SJCRH30 (cell line): ENCODE measurements at places on chromosomes 1 and 21. TPM values are rescaled to one million over a fixed set of nuclear protein-coding genes. Genes with fewer than 3 reads are reported as not detected.

ELAPOR1 gene
- total RNA-seq: 0.03 TPM in 1 of 2 replicates, not detected in the other

RNF186 gene
- 0.73 and 0.86 TPM in 2 replicates for total RNA-seq

NBPF9 gene
- 13.3 and 15.4 TPM in 2 replicates for total RNA-seq

DISC1 gene
- total RNA-seq: 4.1 and 5.3 TPM in 2 replicates

SYT6 gene
- 0.04 and 0.08 TPM in 2 replicates for total RNA-seq

KRTAP19-3 gene
- not detected in 2 replicates for total RNA-seq

SLAMF1 gene
- not detected in 2 replicates for total RNA-seq

KLHL21 gene
- 44.8 and 45.0 TPM in 2 replicates for total RNA-seq

DISP3 gene
- total RNA-seq: 1.9 and 2.1 TPM in 2 replicates

GRCh38 chr1:236275586-236275985 lies 6.2 kb downstream of the ERO1B start:
- H3K36me3 ChIP-seq: no peaks in the 10 kb centered on the region
- 0 out of 2 replicates have a peak, but pooled peaks cover 3% of the 10 kb centered on the region for H3K4me1 ChIP-seq
- no peak overlapping the region for H3K27ac ChIP-seq
- no peak for DNase-seq
- no peak overlapping the region for H3K4me3 ChIP-seq
- H3K27me3 ChIP-seq: peaks cover 4% of the 10 kb centered on the region; the same call in 1 of the 2 replicates

DNA sequence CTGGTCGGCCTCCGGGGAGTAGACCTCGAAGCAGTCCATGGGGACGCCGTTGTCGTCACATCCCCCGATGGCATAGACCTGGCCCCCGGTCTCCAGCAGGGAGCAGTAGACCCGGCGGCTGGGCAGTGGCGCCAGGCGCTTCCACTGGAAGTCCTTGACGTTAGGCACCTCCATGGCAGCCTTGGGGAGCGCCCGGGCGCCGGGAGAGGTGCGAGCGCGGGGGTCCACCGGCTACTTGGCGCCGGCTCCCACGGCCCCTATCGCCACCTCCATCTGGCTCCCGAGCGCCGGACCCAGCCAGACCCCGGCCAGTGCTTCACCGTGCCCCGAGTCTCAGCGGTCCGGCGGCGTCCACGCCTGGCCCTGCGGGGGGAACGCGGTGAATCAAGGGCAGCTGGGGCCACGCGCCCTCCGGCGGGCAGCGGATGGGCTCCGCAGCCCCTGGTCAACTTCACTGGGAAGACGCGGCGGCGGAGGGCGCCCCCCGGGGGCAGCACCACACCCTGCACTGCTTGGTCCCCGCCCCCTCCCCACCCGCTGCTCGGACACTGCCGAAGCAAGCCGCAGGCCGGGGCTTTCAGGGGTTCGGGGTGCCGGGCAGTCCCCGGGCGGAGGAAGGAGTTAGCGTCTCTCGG lies 13.2 kb downstream of the KLHDC8A start:
- DNase-seq: no peak
- H3K36me3 ChIP-seq: no peaks in the 10 kb centered on the region
- 0 out of 2 replicates have a peak, but pooled peaks cover 3% of the 10 kb centered on the region for H3K27me3 ChIP-seq
- H3K27ac ChIP-seq: no peak overlapping the region
- H3K4me1 ChIP-seq: peaks cover 7% of the 10 kb centered on the region

DNA sequence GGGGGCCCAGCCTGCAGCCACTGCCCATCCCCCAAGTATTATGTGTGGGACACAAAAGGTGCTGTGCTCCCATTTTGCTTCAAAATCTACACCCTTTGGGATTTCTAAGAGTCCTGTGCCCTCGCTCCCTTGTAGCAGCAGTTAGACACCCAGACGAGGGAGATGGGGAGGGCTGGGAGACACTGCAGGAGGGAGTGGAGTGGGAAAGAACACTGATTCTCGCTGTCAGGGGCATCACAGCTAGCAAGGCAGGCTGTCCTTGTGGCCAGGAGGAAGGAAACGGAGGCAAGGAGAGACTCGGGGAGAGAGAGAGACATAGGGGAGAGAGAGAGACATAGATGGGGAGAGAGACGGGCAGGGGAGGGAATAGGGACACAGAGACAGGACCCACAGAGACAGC lies 38.5 kb downstream of the CSMD2 start:
- no peaks in the 10 kb centered on the region for H3K4me1 ChIP-seq
- DNase-seq: no peak
- no peaks in the 10 kb centered on the region for H3K36me3 ChIP-seq
- H3K4me3 ChIP-seq: no peak overlapping the region

GRCh38 chr1:197180252-197180878 lies 33.9 kb upstream of the ASPM start:
- H3K4me3 ChIP-seq: no peak overlapping the region
- DNase-seq: peak; percentile 40
- peaks cover 4% of the 10 kb centered on the region; the same call in 1 of the 2 replicates for H3K36me3 ChIP-seq
- no peaks in the 10 kb centered on the region for H3K4me1 ChIP-seq
- no peak overlapping the region for H3K27ac ChIP-seq

DNA sequence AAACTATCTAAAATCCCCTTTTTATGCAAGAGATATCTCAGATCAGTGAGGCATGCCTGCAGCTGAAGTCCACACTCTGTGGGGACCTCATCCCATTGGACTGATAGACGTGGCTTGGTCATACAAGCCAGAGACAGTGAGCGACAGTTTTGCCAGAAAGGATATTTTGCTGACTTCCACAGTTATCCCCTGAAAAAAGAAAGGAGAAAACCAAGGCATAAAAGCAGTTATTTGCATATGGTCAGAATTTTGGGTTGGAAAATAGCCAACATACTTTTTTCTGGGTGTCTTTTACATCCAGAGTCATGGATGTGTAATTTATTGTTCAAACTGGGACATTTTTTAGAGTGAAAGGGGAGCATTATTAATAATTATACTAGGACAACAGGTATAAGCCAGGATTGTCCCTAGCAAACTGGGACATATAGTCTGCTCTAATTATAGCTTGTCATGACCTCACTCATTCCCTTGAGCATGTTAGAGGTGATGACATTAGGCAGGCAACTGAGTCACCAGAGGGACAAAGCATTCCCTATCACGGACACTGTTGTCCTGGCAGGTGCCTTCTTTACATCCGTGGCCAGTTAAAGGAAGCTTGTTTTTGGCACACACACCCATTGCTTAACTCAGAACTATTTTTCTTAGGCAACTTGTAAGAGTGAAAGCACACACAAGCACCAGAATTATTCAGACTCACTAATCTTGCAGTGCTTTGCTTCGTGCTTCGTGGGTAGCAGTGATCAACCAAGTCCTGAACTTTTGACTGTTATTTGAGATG lies 65.5 kb downstream of the PRRX1 start:
- H3K4me1 ChIP-seq: peaks cover 11% of the 10 kb centered on the region
- H3K36me3 ChIP-seq: no peaks in the 10 kb centered on the region
- H3K4me3 ChIP-seq: no peak overlapping the region
- DNase-seq: no peak
- H3K27ac ChIP-seq: no peak overlapping the region
- H3K27me3 ChIP-seq: no peaks in the 10 kb centered on the region

GRCh38 chr21:37153196-37153934 lies 80.3 kb downstream of the TTC3 start:
- H3K36me3 ChIP-seq: peaks cover 48% of the 10 kb centered on the region
- peaks cover 21% of the 10 kb centered on the region for H3K4me1 ChIP-seq
- no peak for DNase-seq

DNA sequence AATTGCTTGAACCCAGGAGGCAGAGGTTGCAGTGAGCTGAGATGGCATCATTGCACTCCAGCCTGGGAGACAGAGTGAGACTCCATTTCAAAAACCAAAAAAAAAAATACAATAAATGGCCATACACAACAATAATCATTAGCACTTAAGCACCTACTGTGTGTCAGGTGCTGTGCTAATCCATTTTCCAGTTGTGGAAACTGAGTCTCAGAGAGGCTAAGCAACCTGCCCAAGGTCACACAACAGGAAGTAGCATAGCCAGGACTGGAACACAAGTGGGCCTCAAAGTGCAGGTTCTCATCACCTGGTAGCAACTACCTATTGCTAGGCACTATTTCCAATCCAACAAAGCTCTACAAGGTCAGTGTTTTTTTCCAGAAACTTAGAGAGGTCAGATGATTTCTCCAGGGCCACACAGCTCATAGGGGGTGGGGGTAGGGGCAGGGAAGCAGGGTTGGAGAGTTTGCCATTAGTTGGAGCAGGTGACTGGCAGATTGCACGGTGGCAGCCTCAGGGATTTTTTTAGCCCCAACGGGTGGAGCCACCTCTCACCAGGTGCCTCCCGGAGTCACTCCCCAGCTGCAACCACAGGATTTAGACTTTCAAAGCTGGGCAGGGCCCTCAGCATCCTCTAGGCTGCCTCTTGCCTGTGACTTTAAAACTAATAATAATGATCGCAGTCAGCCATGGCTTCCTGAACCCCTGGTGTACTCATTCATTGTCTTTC lies 52.5 kb upstream of the ID3 start:
- H3K27me3 ChIP-seq: no peaks in the 10 kb centered on the region
- no peak overlapping the region for H3K4me3 ChIP-seq
- H3K36me3 ChIP-seq: no peaks in the 10 kb centered on the region
- no peak for DNase-seq

DNA sequence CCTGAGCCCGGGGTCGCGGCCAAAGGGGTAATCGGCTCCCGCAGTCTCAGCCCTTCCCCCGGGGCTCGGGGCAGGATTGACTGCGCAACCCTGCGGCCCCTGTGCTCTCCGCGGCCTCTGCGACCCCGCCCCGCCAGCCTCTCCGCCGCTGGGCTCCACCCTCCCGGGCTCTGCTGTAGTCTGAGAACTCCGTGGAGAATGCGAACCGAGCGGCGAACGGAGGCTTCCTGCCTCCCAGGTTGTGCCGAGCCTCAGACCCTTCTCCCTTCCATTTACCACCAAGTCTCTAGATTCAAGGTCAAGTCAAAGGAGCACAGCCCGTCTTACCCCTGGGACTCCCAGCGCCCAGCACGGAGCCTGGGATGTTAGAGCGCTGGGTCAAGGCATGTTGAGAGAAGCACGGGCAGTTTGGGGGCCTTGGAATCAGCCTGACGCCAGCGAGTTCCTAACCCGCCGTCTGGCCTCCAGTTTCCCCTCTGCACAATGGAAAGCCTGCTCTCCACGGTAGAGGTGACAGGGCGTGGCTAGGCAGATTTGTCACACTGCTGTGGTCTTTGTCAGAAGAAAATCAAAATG lies 3.0 kb downstream of the ATP2B4 start:
- H3K27ac ChIP-seq: peak overlapping the region; percentile 47
- H3K4me3 ChIP-seq: peak overlapping the region; percentile 60
- H3K27me3 ChIP-seq: no peaks in the 10 kb centered on the region
- DNase-seq: peak; percentile 44

- no peaks in the 10 kb centered on the region for H3K36me3 ChIP-seq
- peak; percentile 21 for DNase-seq
- H3K4me3 ChIP-seq: no peak overlapping the region
- H3K27me3 ChIP-seq: no peaks in the 10 kb centered on the region
Measured at GRCh38 chr1:183580281-183580682, 10.0 kb downstream of the NCF2 start.

- H3K27ac ChIP-seq: no peak overlapping the region
- H3K4me1 ChIP-seq: no peaks in the 10 kb centered on the region
- H3K4me3 ChIP-seq: no peak overlapping the region
Measured at GRCh38 chr21:42429021-42429420, 25.3 kb downstream of the UBASH3A start.

DNA sequence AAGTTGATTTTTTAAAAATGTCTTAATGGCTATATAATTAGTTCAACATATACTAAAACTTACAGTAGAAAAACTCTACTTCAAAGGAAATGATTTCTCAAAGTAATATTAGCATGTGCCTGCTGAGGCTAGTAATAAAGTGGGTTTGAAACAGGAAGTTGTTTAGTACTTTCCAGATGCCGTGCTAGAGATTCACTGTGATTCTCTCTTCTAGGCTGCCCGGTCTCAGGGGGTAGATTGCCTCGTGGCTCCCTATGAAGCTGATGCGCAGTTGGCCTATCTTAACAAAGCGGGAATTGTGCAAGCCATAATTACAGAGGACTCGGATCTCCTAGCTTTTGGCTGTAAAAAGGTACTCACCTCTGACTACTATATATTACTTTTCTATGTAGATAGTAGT lies 9.1 kb downstream of the EXO1 start:
- no peak for DNase-seq
- no peak overlapping the region for H3K27ac ChIP-seq
- H3K4me1 ChIP-seq: no peaks in the 10 kb centered on the region
- peaks cover 79% of the 10 kb centered on the region for H3K36me3 ChIP-seq
- no peak overlapping the region for H3K4me3 ChIP-seq

GRCh38 chr1:246527402-246528088 lies 20.5 kb upstream of the SMYD3 start:
- no peak overlapping the region for H3K4me3 ChIP-seq
- no peaks in the 10 kb centered on the region for H3K4me1 ChIP-seq
- no peaks in the 10 kb centered on the region for H3K27me3 ChIP-seq

GRCh38 chr1:157659576-157660247 lies 40.9 kb downstream of the FCRL3 start:
- H3K36me3 ChIP-seq: no peaks in the 10 kb centered on the region
- H3K4me1 ChIP-seq: no peaks in the 10 kb centered on the region
- no peak for DNase-seq
- H3K4me3 ChIP-seq: no peak overlapping the region

DNA sequence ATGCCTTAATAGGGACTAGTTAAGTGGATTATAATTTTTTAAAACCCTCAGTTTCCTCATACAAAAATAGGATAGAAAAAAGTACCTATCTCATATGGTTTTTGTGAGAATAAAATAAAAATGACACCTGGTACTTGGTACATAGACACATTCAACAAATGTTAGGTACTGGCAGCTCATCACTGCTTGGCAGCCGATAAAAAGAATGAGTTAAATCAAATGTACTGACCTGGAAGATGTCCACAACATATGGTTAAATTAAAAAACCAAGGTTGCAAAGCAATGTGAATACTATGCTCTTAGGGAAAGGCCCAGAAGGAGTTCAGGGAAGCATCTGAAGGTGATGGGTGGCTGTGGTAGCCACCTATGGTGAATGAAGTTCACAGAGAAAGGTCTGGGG lies 64.9 kb upstream of the SMYD2 start:
- no peaks in the 10 kb centered on the region for H3K36me3 ChIP-seq
- no peak overlapping the region for H3K27ac ChIP-seq
- H3K4me3 ChIP-seq: no peak overlapping the region
- H3K27me3 ChIP-seq: no peaks in the 10 kb centered on the region; the same call in 1 of the 2 replicates
- no peaks in the 10 kb centered on the region for H3K4me1 ChIP-seq
- no peak for DNase-seq

DNA sequence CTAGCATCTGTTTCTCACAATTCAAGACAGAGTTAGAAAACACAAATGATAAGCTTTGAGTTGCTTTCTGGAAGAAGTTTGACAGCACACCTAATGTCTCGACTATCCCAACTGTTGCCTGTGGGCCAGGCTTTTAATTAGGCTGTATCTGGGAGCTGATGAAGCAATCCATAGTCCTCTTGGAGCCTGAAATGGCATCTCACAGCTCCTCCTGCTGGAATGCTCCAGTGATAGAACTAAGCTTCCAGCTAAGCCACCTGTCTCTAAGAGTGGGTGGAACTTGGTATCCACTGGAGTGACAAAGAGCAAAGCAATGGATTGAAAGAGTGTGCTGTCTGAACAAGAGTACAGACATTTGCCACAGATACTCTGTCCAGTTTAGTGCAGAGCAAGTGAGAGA lies 605.3 kb upstream of the NR5A2 start:
- no peak for DNase-seq
- H3K36me3 ChIP-seq: no peaks in the 10 kb centered on the region
- H3K27ac ChIP-seq: no peak overlapping the region
- H3K4me1 ChIP-seq: no peaks in the 10 kb centered on the region
